ENCODE measurements at places on chromosomes 12 and 14.

DNA sequence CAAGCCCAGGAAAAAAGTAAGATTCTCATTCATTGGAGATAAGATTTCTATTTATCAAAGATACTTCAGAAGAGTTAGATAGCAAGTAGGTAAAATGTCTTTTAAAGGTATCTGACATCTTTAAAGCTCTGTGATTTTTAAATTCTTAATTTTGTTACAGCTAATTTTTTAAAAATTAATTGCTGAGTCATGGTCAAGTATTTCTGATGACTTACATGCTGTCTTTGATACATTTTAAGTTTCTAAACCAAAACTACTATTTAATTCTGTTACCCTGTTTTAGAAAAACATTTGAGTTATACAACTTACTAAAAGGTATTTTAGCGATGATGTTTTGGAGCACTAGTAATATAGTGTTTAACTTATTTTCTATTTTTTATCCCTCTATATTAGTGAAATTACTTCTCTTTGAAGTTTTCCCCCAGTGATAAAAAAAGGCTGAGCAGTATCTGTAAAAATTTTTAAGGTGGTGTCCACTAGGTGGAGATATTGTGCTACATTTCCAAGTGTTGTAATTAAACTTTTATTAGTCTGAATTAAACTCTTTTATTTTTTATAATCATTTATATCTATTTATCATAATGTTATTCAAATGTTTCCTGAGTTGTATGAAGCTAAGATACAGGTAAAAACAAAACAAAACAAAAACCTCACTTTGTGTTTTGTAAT, 11.5 kb downstream of the ALG10 start:
- no peak for DNase-seq

DNA sequence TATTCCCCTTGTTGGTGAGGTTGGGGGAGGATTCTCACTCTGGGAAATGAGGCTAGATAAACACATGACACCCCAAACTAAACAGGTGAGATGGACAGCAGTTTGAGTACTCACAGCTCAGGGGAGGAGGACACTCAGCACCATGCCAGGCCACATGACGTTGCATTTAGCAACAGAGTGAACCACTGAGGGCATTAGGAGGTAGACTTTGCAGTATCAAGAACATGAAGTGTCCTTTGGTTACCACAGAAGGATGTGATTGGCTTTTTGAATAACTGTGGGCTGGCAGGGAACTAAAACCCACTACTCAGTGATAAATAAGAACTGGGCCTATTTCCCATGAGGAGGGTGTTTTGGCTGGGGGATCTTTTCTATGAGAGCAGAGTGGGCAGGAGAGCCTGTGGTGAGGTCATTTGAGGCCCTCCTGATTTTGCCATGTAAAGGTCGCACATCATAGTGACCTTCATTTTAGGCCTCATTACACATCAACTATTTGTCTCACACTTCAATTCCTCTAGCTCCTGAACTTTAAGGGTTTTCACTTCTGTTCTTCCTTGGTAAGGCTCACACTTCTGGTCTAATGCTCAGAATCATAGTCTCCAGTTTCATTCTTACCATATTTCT, 89.8 kb upstream of the PRKD1 start:
- DNase-seq = no peak

DNA sequence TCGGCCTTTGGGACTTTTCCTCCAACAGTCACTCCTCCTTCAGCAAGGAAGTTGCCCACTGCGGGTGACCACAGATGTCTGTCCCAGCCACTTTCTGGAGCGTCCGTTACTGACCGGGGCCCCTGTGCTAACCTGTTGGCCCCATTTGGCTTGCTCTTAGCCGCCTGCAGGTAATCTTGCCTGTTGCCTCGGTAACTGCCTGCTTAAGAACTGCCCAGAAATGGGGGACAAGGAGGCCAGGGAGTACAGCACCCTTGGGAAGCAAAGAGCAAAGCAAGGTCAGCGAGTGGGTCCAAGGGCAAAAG, 338.8 kb upstream of the SFSWAP start:
- DNase-seq = no peak

GRCh38 chr14:72488514-72488913, 405.4 kb downstream of the DPF3 start:
- DNase-seq = no peak

DNA sequence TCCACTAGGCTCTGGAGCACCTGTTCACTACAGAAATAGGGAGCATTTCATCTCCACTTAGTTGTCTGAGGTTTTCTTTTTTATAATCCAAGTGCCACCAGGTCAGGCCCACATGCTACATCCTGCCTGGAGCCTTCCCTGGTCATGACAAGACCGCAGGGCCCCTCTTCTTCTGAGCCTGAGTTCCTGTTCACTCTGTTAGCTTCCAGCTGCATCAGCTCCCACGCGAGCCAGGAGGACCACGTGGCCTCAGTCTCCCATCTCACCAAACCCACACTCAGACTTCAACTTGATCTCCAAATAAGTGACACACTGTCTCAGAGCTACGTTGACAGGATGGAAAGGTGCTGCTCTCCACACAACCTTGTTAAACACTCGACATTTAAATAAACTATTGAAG, 21.0 kb downstream of the RIMBP2 start:
- no peak for DNase-seq

- no peak for DNase-seq
Observed at GRCh38 chr14:65100922-65101541, 1.3 kb downstream of the MAX start.

GRCh38 chr12:15181017-15181683, 40.1 kb downstream of the RERG start:
- no peak for DNase-seq

DNA sequence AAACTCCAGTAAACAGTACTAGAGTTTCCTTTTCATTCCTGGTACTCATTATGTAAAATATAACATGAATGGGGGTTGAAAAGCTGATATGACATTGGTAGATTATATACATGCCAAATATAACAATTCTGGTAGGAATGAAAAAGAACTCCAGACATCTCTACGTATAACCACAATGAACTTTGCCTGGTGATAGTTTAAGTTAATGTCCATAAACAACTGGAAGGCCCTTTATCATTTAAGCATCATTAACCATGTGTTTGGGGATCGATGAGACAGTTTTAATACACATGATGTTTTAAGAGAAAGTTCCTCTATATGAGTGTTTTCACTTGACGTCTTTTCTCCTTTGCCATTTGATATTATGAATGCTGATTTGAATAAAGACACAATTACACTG, 5.8 kb downstream of the PTGER2 start:
- no peak for DNase-seq

DNA sequence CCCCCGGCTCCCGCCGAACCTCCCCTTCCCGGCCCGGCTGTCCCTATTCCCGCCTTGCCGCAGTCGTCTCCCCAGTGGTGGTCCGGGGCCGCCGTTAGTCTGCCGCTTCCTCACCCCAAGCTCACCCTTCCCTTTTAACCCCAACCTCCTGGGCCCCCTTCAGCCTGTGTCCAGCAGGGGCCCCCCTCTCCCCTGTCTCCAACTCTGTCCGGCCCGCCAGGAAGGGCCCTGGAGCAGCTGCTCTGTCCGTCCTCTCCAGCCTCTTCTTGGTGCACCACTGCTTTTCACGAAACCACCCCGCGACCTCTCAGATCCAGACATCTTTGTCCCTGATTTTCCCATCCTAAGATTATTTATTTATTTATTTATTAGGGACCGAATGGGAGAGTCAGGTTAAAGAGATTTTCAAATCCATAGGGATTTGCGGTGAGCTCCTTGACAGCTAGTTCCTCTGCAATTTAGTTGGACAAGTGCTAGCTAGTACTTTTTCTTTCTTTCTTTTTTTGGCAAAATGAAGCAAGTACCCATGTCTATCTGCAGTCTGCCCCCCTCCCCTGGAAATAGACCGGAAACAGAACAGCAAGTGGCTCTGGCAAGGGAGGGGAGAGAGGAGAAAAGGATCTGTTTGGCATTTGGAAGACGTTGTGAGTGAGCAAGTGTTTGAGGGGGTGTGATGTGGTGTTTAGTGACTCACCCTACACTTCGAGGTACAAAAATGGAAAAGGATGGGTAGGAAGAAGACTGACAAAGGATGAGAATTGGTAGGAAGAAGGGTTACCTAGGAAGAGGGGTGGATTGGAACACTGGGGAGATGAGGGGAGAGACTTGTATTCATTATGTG, 632 bp downstream of the UBR7 start:
- no peak for DNase-seq

DNA sequence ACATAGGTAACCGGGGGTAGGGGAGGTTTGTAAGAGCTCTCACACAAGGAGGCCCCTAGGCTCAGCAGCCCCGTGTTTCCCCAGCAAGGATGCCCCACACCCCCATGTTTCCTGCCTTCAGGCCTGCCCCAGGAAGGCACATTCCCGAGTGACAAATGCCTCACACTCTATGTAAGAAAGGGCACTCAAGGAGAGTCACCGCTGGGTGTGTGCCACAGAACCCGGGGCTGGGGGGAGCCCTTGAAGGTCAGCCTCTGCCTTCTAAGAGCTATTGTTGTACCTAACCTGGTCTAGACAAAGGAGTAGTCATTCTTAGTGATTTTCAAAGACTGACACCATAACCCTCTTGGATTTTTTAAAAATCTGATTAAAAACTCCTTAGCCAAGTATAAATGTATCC, 333.6 kb downstream of the DPF3 start:
- no peak for DNase-seq

GRCh38 chr12:14314801-14315200, 50.7 kb upstream of the ATF7IP start:
- DNase-seq = no peak

GRCh38 chr12:3160081-3160480, 82.9 kb downstream of the TSPAN9 start:
- DNase-seq = no peak

- no peak for DNase-seq
Observed at GRCh38 chr14:71261206-71261605, 353.9 kb downstream of the PCNX1 start.

DNA sequence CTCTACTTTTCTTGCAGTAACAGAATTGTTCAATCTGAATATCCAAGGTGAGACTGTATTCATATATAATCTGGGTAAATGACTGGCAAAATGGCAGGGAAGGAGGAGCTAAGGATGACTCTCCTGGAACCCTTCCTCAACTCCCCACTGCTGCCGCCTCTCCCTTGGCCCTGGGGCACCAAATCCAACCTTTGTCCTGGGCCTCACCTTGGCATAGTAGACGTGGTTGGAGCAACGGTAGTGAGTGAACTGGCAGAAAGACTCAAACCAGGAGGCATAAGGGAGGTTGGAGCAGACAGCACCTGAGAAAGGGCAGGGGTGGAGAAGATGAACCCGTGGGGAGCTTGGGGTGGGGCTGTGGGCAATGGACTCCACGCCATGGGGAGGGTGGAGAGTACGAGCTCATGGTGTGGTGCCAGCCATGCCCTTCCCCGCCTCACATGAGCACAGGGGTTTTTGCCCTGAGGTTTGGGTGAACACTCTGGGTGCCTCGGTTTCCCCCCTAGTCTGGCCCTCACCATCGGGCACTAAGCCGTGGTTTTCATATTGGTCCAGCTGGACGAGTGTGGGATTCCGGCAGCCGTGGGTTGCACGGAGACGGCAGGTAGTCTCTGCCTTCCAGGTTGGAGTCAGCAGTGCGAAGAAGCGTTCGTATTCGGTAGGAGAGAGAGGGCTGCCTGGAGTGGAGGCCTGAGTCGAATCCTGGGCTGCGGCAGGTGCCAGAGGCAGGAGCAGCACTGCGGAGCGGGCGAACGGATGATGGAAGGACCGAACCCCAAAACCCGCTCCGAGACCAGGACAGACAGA, 753 bp downstream of the ACRBP start:
- no peak for DNase-seq

DNA sequence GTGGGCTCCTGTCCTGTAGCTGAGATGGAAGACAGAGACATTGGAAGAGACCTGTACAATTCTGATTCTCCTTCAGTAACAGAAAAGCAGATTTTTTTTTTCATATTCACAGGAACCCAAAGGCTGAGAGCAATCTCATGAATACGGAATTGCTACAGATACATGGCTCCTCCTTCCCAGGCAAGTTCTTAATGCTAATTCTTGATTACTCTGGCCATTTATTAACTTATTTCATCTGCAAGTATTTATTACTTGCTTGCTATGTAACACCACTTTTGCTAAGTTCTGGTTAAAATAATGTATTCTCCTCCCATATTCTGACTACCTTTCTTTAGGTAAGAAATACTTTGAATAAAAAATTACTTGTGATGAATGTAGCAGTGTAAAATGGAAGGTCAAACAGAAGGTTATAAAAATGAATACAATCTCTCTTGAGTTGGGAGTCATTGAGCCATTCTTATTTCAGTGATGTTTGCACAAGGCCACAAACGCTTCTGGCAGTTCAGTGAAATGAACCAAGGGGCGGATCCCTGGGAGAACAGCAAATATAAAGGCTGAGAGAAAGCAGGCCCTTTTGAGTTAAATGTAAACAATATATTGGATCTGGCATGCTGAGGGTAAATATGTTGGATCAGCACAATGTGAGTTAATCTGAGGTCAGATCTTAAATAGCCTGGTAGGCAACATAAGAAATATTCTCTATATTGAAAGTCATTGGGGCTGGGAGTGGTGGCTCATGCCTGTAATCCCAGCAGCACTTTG, 37.6 kb downstream of the MUCL1 start:
- DNase-seq = no peak

DNA sequence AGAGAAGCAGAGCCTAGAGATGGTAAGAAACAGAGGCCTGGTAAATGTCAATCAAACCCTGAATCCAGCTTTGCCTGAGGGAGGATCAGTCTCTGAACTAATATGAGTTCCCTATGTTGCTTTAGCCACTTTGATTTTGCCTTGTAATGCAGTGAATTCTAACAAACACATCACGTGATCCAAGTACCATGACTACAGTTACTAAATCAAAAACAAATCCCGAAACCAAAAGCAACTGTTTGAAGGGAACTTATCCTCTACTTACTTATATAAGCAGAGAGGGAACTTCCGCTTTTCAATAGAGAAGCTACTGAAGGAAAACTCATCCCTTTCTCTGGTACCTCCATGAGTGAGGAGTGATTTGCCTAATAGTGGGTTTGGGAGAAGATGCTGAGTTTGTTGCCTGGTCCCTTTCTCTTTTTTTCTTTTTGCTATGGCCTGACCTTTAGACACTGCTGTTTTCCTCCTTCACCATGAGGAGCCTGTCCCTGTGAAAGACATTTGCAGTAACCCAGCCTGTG, 7.7 kb upstream of the PPTC7 start:
- peak; percentile 72 for DNase-seq

GRCh38 chr14:39974036-39974435, 541.8 kb upstream of the FBXO33 start:
- DNase-seq = no peak

GRCh38 chr14:93034671-93034994, 81.1 kb downstream of the ITPK1 start:
- no peak for DNase-seq

GRCh38 chr12:56163533-56164344, 5.6 kb downstream of the MYL6 start:
- no peak for DNase-seq

DNA sequence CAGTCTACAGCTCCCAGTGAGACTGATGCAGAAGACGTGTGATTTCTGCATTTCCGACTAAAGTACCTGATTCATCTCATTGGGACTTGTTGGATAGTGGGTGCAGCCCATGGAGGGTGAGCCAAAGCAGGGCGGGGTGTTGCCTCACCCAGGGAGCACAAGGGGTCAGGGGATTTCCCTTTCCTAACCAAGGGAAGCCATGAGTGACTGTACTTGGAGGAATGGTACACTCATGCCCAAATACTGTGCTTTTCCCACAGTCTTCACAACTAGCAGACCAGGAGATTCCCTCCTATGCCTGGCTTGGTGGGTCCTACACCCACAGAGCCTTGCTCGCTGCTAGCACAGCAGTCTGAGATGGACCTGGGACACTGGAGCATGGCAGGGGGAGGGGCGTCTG, 21.0 kb upstream of the ABCC9 start:
- no peak for DNase-seq
